ENCODE measurements at places on chromosomes 5 and 9.

GRCh38 chr9:92098638-92099037 is 16.6 kb downstream of the SPTLC1 start:
- DNase-seq, result no peak

DNA sequence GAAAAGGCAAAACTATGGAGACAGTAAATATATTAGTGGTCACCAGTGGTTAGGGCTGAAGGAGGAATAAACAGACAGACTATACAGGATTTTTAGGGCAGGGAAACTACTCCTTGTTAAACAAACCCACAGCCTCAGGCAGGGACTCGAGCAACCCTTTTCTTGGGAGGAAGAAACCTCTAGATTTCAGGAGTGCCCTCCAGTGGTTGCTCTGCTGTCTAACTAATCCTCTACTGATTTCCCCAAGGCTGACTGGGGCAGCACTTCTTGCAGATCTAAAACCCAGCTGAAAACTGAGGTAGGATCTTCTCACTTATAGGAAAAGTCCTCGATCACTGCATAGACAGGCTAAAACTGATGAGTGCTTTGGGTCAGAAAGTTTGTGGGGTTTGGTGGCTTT is 176.8 kb downstream of the ISOC1 start:
- DNase-seq, result no peak

DNA sequence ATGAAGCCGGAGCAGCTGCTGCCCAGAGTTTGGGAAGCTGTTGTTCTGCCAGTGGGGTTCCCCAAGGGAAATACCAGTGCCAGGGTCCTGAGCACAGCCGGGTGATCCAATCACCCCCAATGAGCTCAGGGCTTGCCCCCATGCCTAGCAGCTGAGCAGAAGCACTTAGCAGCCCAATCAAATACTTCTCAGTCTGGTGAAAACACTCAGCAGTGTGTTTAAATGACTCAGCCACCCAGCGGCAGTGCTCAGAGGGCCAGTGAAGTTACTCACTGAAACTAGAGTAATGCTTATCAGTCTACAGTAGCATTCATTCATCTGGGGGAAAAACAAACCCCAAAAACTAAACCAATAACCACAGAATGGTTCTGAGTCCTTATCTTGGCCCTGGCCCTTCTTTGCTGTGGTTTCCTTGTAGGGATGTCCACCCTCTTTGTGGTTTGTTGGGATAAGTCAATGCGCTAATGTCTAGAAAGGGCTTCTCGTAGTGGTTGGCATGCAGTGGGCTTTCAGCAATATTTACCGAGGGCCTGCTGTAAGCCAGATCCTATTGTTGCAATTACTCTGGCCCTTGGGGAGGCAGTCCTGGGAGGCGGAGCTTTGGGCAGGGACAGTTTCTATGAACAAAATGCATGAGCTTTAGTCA is 43.1 kb downstream of the LHX2 start:
- DNase-seq, result peak; percentile 28

DNA sequence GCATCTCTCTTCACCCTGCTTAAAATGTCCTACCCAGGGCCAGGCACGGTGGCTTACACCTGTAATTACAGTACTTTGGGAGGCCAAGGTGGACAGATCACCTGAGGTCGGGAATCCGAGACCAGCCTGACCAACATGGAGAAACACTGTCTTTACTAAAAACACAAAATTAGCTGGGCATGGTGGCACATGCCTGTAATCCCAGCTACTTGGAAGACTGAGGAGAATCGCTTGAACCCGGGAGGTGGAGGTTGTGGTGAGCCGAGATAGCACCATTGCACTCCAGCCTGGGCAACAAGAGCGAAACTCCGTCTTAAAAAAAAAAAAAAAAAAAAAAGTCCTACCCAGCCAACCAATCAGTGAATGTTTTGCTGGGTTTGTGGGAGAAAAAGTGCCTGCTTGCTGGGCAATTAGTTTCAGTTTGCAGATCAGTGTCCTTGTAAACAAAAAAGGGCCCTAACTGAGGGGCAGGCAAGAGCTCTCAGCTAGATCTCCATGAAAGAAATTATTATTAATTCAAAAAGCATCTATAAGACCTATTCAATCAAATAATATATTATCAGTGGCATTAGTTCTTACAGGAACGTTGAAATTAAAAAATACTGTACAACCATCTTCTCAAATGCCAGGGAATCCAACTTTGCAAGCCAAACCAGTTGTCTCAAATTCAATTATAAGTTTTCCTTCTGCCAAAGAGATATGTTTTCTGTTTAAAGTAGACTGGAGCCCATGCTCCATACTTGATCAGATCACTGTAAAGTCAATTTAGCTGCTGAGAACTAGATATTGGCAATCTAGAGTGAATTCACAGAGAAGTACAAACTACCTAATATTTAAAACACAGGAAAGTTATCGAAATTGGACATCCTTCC is 3.9 kb downstream of the MEGF9 start:
- peak; percentile 47 for DNase-seq

- DNase-seq, result no peak
These were observed 628.3 kb downstream of the DNAH5 start for GRCh38 chr5:13316176-13316575.

GRCh38 chr5:62214701-62215100 is 91.3 kb upstream of the KIF2A start:
- DNase-seq, result no peak
